ENCODE measurements at places on chromosomes 5 and 9.

GRCh38 chr9:8237096-8237495, 437.5 kb upstream of the DMAC1 start:
- DNase-seq, result no peak

- no peak for DNase-seq
Measured at GRCh38 chr9:129851821-129852220, 16.6 kb downstream of the USP20 start.

DNA sequence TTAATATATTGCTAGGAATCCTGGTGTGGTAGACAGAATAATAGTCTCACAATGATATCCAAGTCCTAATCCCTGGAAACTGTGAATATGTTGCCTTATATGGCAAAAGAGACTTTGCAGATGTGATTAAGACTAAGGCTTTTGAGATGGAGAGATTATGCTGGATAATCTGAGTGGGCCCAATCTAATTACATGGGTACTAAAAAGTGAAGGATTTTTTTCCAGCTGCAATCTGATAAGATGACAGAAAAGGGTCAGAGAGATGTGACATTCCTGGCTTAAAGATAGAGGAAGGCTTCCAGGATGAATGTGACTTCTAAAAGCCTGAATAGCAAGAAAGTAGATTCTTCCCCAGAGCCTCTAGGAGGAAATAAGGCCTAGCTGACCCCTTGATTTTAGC, 80.7 kb upstream of the MPDZ start:
- no peak for DNase-seq

GRCh38 chr5:10726913-10727517, 34.0 kb downstream of the DAP start:
- no peak for DNase-seq

GRCh38 chr9:137486141-137486490, 27.0 kb upstream of the NSMF start:
- no peak for DNase-seq

- DNase-seq, result no peak
Measured at GRCh38 chr9:116269250-116269649, 115.7 kb downstream of the PAPPA start.

DNA sequence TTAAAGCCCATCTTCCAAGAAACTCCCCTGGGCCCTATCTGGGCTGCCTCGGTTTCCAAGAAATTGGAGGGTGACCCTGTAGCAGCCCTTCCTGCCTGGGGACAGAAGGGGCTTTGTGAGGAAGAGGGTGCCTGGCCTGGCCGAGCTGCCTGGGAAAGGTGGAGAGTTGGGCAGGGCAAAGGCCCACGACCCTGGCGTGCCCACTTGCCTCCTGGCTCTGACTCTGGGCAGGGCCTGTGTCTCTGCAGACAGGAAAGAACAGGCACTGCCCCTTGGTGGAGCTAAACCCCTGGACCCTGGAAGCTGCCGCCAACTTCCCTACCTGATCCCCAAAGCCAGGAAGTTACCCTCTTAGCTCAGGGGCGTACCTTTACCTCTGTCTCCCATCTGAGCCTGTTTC, 149.3 kb downstream of the RGS3 start:
- no peak for DNase-seq

GRCh38 chr5:22779499-22779898, 73.6 kb downstream of the CDH12 start:
- no peak for DNase-seq

GRCh38 chr9:116800885-116801284, 113.8 kb downstream of the TRIM32 start:
- no peak for DNase-seq

- DNase-seq, result no peak
Measured at GRCh38 chr9:747567-747966, 93.9 kb upstream of the DMRT1 start.

- no peak for DNase-seq
Measured at GRCh38 chr9:135033487-135033886, 54.0 kb upstream of the OLFM1 start.

GRCh38 chr5:36723912-36724311, 117.5 kb downstream of the SLC1A3 start:
- no peak for DNase-seq

- no peak for DNase-seq
Measured at GRCh38 chr9:69637817-69638200, 34.4 kb downstream of the APBA1 start.

- DNase-seq, result no peak
Measured at GRCh38 chr9:98347642-98348041, 92.2 kb upstream of the TBC1D2 start.

- no peak for DNase-seq
Measured at GRCh38 chr5:52043543-52043942, 660.3 kb downstream of the ISL1 start.

GRCh38 chr5:168467755-168468330, 18.4 kb upstream of the RARS1 start:
- DNase-seq, result no peak

DNA sequence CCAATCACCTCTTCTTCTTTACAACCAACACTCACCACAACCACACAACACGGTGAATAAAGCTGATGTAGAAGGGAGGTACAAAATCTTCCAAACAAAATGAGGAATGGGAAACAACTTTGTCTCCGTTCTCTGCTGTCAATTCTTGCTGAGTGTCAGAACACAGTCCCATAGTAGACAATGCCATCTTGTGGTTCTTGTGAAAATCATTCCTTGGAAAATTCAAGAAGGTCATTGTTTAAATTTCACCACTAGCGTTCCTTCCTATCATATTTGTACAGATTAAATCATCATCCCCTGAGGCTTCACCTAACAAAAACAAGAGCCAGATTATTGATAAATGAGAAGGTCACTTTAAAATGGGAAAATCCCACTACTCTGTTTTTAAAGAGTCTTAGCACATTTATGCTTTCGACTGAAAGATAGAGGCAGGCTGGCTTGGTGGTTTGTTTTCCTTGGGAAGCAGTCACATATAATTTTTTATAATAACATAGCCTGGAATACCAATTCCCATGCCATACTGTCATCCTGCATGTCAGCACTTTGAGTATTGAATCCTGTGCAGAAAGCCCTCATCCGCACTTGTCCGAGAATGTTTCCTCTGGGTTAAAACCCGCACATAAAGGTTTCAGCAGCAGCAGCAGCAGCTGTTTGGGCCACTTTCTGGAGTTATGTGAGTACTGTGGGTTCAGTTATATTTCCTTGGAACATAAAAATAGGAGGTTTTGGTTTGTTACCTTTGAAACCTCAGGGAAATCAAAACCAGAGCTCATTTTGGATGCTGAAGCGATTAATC, 395.0 kb upstream of the SMARCA2 start:
- no peak for DNase-seq

DNA sequence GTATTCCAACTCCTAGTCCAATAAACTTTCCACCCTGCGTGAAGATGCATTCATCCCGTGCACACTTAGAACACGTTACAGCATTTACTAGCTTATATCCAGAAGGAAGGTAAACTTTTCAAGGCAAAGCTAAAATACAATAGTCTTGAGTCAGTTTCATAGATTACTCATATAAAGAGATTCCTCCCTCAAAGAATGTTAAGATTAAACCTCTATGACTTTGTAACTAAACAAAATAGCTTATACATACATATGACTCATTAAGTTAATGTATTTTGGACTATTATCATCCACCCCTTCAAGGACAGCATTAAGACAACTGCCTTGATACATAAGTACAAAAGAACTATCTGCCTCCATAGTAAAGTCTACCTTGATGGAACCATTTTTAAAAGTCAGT, 36.1 kb downstream of the TLE1 start:
- DNase-seq, result no peak

Data from activated T-helper 9 cell treated with anti-CD3 and anti-CD28 coated beads, Interleukin-2, amount 50 U/mL, for 16 hours (primary cell).